ENCODE measurements at places on chromosomes 13 and 19.

GRCh38 chr13:21338639-21339278 lies 120.3 kb downstream of the ZDHHC20 start:
- DNase-seq = no peak

- no peak for DNase-seq
Measured at GRCh38 chr13:104553896-104554295, 1487.7 kb upstream of the SLC10A2 start.

GRCh38 chr13:93338906-93339305 lies 112.3 kb downstream of the GPC6 start:
- DNase-seq = no peak

- DNase-seq = no peak
Measured at GRCh38 chr13:74280795-74281490, 146.7 kb upstream of the KLF12 start.

DNA sequence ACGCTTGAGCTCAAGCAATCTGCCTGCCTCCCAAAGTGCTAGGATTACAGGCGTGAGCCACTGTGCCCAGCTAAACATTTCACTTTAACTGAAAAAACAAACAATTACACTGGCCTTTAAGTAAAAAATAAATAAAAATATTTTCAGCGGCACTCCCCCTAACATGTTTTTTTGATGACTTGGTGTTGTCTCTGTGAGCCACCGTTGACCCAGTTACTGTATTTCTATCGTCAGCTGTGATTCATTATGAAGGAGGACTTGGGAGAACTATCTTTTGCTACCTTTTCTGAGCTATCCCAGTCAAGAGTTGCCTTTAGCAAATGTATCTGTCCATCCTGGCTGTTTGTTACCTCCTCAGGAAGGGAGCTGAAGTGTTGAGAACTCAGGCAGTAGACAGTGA lies 18.5 kb upstream of the C19orf33 start:
- DNase-seq = no peak

- no peak for DNase-seq
Measured at GRCh38 chr13:45773236-45773635, 71.1 kb downstream of the CBY2 start.

DNA sequence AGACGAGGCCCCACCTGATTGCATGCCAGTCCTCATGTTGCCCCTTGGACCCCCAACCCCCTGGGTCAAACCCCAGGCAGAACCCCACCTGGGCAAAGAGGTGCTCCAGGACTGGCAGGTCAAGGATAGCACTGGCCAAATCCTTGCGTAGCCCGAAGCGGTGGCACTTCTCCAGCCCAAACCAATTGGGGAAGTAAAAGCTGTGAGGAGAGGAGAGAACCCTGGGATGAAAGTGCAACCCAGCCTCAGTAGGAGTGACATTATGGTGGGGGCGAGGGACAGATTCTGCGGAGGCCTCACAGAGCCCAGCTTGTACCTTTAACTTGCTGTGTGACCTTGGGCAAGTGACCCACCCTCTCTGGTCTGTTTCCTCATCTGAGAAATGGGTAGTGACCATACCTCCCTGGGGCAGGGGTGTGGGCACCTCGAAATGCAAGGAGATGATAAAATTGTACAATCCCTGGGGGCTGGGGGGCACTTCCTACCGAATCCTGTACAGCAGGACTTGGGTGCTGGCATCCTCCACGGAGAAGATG lies 4.4 kb downstream of the JAK3 start:
- no peak for DNase-seq

GRCh38 chr13:29160862-29161261 lies 340.7 kb downstream of the MTUS2 start:
- DNase-seq = no peak

DNA sequence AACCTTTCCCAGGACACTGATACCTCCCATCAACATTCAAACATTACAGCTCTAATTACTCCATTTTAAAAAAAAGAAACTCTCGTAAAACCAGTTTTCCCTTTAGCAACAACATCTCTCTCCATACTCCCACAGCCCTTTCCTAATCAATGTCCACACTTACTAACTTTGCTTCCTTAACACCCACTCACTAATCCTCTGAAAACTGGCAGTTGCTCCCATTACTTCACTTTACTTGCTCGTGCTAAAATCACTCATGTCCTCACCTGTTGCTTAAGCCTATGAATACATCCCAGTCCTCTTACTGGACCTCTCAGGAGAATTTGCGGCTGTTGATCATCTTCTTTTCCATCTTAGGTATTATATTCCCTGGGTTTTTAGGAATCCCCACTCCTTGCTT lies 44.8 kb downstream of the RBM26 start:
- DNase-seq = no peak

DNA sequence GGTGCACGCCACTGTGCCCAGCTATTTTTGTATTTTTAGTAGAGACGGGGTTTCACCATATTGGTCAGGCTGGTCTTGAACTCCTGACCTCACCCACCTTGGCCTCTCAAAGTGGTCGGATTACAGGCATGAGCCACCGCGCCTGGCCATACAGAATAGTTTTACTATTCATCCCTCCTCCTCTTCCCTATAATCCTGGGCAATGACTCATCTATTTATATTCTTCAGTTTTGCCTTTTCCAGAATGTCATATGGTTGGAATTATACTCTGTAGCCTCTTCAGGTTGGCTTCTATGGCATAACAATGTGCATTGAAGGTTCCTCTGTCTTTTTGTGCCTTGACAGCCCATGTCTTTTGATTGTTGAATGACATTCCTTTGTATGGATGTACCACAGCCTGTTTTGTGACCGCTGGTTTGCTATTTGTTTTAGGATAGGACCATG lies 22.2 kb upstream of the LRP3 start:
- DNase-seq = no peak

DNA sequence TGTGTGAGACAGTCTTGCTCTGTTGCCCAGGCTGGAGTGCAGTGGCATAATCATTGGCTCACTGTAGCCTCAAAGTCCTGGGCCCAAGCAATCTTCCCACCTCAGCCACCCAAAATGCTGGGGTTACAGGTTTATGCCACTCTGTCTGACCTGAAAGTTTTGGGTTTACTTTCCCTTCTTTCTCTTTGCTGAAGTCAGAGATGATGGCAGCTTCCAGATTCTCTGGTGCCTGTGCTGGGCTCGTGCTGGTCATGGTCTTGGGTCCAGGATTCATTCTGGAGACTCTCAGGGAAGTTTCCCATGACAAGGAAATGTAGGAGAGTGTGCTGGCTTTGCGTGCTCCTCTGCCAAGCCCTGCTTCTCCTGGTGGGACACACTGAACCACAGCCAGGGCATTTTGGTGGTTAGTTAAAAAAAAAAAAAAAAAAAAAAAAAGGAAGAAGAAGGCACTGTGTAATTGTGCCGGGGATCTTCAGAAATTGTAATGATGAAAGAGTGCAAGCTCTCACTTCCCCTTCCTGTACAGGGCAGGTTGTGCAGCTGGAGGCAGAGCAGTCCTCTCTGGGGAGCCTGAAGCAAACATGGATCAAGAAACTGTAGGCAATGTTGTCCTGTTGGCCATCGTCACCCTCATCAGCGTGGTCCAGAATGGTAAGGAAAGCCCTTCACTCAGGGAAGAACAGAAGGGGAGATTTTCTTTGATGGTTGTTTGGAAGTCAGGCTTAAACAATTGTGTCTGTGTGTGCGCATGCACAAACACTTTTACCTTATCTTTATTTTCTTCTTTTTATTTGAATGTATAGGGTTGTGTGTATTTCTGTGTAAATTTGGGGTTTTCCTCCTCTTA lies at the start of gene ALOX5AP:
Gene ALOX5AP, plus strand, starts transcription at position 519 of the 847 bp plus-strand sequence. Its CDS starts 63 bp downstream, at position 582.
- DNase-seq = no peak

GRCh38 chr13:73677048-73677601 lies 457.1 kb downstream of the KLF12 start:
- DNase-seq = no peak

DNA sequence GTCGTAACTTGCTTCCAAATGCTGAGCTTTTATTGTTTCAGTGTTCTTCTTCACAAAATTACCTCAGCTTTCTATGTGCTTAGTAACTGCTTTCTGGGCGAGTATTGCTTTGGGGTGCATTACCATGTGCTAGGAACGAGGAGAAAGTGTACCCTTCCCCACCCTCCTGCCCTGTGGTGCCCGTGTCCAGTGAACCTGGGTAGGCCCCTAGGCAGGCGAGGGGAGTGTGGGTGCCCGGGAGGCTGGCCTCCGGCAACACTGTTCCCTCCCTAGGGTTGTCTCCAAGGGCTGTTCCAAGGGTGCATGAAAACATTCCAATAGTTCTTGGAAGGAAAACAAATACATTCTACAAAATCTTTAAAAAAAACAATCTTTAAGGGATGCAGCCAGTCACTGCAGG lies 216.5 kb upstream of the SOX1 start:
- DNase-seq = no peak

- DNase-seq = no peak
Measured at GRCh38 chr19:48991873-48992580, 1.1 kb downstream of the GYS1 start.

GRCh38 chr19:16851031-16851712 lies 22.0 kb downstream of the SIN3B start:
- DNase-seq = no peak

DNA sequence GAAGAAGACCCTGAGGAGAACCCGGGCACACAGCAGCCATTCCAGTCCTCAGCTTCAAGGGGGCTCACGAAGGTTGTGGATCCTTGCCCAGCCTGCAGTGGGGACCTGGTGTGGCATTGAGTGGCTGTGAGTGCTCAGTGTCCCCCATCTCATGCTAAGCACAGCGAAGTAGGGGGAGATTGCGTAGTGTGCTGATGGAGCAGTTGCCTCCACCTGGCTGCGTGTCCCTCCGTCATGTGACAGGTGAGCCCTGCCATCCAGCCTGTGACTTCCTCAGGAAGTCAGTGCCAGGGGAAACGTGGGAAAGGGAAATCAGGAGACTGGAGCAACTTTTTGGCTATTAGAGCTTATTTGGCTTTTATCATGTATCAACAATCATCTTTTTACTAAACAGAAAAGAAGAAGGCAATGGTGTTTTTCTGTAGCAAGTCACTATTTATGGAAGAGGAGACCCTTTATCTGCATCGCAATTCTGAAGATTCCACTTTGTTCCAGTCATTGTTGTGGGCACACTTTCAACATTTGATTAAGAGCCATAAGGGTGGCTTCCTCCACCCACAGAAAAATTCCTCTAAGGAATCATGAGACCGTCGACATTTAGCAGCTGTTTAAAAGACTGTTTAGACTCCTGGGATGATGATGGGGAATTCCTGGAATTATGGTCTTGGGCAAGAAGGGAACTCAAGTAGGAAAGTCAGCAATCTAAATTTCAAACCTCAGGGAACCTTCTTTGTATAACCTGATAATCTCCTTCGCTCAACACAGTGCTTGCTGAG lies 126.8 kb upstream of the SPATA13 start:
- no peak for DNase-seq

DNA sequence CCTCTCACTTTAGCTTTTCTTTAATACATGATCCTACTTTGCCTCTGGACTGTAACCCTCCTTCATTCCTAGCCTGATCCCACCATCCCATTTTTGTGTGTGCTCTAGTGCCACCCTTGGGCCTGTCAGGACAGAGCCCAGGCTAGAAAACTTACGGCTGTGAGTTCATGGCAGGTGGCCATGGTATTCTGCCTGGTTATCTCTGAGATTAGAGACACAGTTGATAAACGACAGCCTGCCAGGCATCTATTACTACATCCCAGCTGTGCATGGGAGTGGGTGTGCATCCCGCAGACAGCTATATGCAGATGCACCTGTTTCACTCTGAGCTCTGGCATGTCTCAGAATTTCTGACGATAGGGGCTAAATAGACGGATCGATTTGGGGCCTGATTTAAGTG lies 110.9 kb downstream of the HS6ST3 start:
- DNase-seq = no peak

- no peak for DNase-seq
Measured at GRCh38 chr13:95246292-95247082, 54.8 kb downstream of the ABCC4 start.

DNA sequence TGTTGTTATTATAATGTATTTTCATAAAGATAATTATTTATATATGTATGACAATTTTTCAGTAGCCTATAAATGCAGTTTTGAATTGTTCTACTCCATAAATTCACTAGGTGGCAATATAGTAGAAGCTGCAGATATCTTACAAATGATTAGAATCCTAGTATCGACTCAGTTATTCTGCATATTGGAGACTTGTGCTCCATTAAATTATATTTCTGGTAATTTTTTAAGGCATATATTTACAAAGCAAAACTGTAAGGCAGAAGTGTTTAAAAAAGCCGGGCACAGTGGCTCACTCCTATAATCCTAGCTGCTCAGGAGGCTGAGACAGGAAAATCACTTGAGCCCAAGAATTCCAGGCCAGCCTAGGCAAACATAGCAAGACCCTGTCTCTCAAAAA lies 58.7 kb downstream of the DPY19L3 start:
- DNase-seq = no peak
